ENCODE measurements at places on chromosomes 3 and 15. TPM values are rescaled to one million over a fixed set of nuclear protein-coding genes. Genes with fewer than 3 reads are reported as not detected.

RTP1 gene
- polyA plus RNA-seq = not detected

GOLGA8T gene
- polyA plus RNA-seq = not detected

SFMBT1 gene
- polyA plus RNA-seq = 10.8 TPM

CNTN4 gene
- polyA plus RNA-seq = 29.7 TPM

LEKR1 gene
- 1.3 TPM for polyA plus RNA-seq

GASK1A gene
- 4.9 TPM for polyA plus RNA-seq

ARL6IP5 gene
- 97.3 TPM for polyA plus RNA-seq

PLA2G4D gene
- 0.04 TPM for polyA plus RNA-seq

LRRIQ4 gene
- 0.11 TPM for polyA plus RNA-seq

ITGB5 gene
- 99.1 TPM for polyA plus RNA-seq

CLDN1 gene
- 58.9 TPM for polyA plus RNA-seq

CCDC80 gene
- 97.8 TPM for polyA plus RNA-seq

DIS3L gene
- polyA plus RNA-seq = 47.5 TPM

Data from renal pelvis (tissue), 12 donors.